Bronchus fibroblast of lung (primary cell): ENCODE measurements at places on chromosomes 11 and 22. TPM values are rescaled to one million over a fixed set of nuclear protein-coding genes. Genes with fewer than 3 reads are reported as not detected.

The YPEL4 gene
- 0.17 and 0.45 TPM in 2 replicates for total RNA-seq

The FOLR3 gene
- total RNA-seq = not detected in 2 replicates

The OR52I2 gene
- total RNA-seq = not detected in 2 replicates

The DEFB131B gene
- total RNA-seq = not detected in 2 replicates

The ACER3 gene
- total RNA-seq = 5.9 and 7.4 TPM in 2 replicates

The C11orf42 gene
- total RNA-seq = not detected in 2 replicates
